ENCODE measurements at places on chromosomes 2 and 18.

- ATAC-seq, result peak; percentile 97
Observed at GRCh38 chr2:40244675-40245074, 207.2 kb downstream of the SLC8A1 start.

DNA sequence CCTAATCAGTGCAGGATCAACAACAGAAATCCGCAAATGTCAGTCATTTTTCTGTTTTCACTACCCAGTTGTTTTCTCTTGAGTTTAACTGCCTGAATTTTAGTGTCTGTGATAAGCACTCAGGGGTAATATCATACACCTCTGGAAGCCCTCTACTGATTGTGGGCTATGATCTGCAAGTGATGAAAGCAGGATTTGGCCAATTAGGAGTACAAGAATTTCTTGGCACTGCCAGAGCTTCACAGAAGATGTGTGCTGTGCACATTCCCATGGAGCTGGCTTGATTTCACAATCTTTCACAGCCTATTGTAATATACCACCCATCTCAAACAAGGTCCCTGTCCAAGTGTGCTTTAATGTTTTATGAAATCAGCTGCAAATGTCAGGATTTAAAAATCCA lies 27.3 kb upstream of the TDRD15 start:
- ATAC-seq, result no peak

DNA sequence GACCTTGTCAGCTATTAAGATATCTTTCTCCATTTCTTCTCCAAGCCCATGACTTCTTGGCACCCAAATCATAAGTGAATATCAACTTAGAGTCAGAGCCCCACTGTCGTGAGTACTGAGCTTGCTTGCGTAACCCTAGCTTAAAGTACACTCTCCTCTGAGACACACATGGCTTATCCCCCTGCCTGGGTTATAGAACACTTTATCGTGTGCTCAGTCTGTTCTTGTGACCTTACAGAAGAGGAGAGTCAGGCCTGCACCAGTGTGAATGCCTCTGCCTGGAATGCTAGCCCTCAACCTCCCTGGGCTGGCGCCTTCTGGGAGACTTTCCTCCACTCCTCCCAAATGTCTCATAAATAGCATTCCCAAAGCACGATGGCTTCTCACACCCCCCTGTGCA lies 79.3 kb downstream of the CEP192 start:
- no peak for ATAC-seq

GRCh38 chr2:134174711-134175110 lies 79.2 kb upstream of the MGAT5 start:
- ATAC-seq, result no peak

GRCh38 chr2:222568865-222569264 lies 87.0 kb downstream of the FARSB start:
- ATAC-seq, result peak; percentile 81

DNA sequence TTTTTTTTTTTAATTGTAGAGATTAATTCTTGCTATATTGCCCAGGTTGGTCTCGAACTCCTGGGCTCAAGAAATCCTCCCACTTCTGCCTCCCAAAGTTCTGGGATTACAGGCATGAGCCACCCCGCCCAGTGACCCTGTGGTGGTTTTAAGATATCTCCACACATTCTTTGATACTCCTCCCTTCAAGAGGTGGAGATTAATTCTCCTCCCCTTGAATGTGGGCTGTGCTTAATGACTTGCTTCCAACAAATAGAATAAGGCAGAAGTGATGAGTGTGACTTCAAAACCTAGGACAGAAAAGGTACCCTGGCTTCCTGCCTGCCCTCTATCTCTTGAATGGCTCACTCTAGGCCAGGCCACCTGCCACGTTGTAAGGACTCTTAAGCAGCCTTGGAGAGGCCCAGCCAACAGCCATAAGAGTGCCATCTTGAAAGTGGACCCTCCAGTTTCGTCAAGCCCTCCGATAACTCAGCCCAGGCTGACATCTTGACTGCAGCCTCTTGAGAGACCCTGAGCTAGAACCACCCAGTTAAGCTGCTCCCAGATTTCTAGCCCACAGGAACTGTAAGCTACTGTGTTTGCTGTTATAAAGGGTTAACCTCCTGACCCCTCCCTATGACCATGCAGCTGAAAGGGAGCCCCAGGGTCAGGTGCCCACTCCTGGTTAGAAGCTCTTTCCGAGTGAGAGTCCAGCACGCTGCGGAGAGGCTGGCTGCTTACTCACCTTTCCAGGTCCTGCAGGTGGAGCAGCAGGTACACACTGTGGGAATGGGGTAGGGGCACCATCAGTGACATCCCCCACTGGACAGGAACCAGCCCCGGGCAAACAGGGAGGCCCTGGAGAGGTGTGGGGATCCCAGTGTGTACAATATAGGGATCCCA lies 27.6 kb downstream of the MRPL35 start:
- ATAC-seq, result no peak

DNA sequence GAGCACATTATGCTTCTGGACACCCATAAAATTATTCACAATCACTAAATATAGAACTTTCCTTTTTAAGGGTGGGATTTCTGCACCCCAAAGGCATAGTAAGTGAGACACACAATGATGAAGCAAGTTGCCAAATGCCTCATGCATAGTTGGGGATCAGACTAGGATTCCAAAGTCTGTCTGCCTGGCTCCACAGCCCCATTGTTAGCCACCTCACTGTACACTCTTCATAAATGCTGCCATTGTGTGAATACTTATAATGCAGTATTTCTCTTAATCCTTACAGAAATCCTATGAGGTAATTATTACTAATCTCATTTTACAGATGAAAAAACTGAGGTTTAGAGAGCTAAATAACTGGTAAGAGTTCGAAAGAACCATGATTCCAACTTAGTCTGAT lies 738.6 kb downstream of the ERBB4 start:
- no peak for ATAC-seq

DNA sequence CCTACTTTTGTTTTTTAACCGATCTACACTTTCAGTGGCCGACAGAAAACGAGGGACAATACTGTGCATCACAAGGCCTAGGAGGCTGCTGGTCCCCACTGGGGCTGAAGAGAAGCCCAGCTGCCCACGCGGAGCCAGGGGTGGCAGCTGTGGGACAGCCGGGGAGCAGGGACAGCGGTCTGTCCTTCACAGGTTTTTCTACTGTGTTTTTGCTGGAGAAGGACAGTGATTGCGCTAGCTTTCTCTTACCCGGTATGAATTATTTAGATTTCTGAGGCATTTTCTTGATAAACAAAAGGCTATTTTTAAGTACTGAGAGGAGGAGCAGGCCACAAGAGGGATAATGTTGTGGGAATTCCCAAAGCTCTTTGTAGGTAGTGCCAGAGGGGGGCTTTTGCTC lies 219.8 kb downstream of the ATAD2B start:
- no peak for ATAC-seq

DNA sequence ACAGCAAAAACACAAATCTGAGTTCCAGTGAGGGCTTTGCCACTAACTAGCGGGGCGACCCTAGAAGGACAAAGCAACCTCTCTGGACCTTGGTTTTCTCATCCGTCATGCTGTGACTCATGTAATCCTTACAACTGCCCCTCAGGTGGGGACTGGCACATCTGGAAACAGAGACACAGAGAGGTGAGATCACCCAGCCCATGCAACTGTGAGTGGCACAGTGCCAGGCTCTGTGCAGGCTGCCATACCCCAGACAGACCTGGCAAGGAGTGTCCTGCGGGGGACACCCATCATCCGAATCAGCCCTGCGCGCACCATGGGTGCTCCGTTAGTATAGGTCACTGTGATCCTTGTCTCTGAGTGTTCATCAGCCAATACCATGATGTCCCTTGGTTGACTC lies 198.3 kb downstream of the SMAD7 start:
- no peak for ATAC-seq

GRCh38 chr2:108980076-108980475 lies 8.9 kb downstream of the EDAR start:
- ATAC-seq, result no peak

DNA sequence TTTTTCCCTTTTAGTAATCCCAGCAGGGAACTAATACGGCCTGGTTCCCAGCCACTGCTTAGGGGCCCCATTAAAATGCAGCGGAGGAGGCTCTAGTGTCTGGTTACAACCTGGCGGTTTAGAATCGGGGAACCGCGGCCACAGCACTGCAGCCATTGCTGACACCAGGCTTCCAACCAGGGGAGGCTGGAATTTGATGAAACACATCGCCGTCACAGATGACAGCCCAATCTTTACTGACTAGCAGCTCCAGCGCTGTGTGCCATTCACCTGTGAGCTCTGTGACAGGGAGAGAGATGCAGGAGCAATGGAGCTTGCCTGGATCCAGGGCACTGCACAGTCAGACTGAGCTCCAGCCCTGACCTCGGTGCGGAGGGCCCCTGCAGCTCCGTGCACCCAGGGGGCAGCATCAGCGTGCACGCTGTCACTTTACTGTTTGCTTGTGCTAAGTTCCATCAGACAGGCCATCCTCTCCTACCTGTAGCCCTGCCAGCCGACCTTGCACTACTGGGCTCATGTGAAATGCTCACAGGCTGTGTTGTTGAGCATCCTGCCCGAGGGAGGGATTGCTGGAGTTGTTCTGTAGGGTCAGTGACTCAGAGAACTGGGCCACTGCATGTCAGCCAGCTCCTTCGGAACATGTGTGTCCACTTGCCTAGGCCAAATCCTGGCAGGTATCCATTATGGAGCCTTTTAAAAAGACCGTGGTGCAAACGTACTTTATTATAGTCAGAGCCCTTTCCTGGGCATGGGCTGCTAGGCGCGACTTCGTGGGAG lies 203.5 kb downstream of the SEPTIN10 start:
- ATAC-seq, result no peak

DNA sequence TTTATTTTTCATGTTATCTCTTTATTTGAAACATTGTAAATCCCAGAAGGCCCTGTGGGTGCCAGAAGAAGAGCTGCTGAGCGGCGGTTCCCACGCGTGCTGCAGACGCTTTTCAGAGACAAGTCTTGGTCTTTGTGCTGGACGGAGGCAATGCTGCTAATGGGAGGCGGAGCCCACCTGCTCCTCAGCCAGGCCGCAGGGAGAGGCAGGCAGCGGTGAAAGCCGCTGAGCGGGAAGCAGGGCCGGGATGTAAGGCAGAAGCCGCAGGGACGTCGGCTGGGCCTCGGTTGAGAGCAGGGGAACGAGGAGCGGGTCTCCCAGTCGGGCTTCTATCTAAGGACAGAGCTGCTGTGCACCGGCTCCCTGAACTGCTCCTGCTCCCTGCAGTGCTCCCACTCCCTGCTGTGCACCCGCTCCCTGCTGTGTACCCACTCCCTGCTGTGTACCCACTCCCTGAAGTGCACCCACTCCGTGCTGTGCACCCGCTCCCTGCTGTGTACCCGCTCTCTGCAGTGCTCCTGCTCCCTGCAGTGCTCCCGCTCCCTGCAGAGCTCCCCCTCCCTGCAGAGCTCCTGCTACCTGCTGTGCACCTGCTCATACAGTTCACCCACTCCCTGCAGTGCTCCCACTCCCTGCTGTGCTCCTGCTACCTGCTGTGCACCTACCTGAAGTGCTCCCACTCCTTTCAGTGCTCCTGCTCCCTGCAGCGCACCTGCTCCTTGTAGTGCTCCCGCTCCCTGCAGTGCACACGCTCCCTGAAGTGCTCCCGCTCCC lies 16.4 kb downstream of the TMEM18 start:
- no peak for ATAC-seq

DNA sequence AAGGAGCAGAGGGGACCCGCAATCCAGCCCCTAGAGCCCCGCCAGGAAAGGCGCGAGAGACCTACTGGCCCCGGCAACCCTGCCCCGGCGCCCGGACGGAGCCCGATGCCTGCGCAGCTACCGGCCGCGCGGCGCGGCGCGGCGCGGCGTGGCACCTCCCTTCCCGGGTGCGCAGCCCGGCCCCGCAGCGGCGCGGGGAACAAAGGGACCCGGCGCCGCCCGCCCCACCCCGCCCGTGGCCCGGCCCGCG lies 307 bp downstream of the CDH2 start:
- no peak for ATAC-seq

DNA sequence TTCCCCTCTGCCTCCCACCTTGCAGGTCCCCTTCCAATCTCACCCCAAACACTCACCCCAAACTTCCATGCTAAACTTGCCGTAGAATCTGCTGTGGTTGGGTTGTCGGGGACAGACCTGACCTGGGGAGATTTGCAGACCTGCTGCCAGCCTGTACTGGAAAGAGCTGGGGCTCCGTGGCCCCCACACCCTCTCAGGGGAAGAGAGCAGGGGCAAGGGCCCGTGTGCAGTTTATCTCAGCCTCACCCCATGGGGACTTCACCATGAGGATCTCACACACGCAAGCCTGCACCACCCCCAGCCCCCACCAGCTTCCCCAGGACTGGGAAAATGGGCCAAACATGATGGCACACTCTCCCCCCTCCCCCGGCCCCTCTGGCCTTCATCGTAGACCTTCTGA lies 30.7 kb downstream of the KCNIP3 start:
- no peak for ATAC-seq

DNA sequence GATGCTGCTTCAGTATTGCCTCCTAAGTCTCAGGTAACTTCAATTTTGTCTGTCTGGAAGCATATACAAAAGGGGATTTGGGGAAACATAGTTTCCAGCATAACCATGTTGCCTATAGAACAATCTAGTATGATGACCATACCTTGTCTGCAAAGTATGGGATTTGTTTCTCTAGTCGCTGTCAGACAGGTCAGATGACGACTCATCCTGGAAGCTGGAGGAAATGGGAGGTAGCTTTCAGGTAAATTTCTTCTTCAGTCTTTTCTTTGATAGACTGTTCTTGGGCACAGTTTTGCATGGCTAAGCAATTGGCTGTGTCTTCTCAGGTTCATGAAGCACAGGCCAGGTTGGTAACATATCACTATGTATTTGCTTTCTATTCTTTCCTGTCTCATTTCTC lies 2.8 kb upstream of the OSBPL6 start:
- ATAC-seq, result no peak

DNA sequence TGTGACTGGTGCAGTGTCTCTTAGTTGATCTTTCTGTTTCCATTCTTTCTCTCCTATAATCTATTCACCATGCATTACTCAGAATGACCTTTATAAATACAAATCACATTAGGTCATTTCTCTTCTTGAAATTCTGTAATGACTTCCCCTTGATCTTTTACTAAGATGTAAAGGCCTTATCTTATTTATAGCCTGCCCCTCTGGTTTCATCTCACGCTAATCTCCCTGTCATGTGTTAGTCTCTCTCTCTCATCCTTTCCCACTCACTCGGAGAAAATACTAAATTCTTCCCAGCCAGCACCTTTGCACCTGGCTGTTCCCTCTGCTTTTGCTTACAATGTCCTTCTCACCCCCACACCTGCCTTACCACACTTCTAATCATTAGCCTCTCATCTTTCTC lies 530.8 kb downstream of the ADCYAP1 start:
- ATAC-seq, result no peak

GRCh38 chr2:156663757-156664409 lies 227.7 kb downstream of the GPD2 start:
- no peak for ATAC-seq

- no peak for ATAC-seq
Observed at GRCh38 chr2:6739547-6739946, 126.2 kb downstream of the CMPK2 start.

DNA sequence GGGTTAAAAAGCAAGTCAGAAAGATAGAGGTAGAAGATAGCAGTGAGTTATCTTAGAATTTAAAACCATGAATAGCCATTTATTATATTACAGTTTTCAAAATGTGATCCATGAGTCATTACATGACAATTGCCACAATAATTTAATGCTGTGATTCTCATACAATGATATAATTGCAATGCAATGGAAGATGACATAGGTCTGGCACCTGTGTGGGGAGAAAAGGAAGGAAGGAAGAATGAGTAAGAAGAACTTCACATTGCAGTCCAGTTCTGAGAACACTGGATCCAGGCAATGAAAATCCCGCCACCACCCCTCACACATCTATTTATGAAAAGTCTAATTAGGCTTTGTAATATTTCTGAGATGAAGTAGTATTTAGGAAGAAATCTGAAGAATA lies 738.1 kb upstream of the LINC00305 start:
- ATAC-seq, result no peak

GRCh38 chr18:40371673-40372072 lies 1583.4 kb upstream of the PIK3C3 start:
- ATAC-seq, result peak; percentile 40

- no peak for ATAC-seq
Observed at GRCh38 chr2:165687426-165688002, 106.5 kb downstream of the GALNT3 start.

Measured in SK-N-SH treated with all-trans-retinoic acid at 6 μM for 48 hours (cell line).